ENCODE measurements at places on chromosomes 6 and 20. TPM values are rescaled to one million over a fixed set of nuclear protein-coding genes. Genes with fewer than 3 reads are reported as not detected.
A peak's percentile ranks its signal among the peaks of the same experiment; 100 is the strongest.

The ATF6B gene
- 76.0 TPM for total RNA-seq

The PTK7 gene
- total RNA-seq = 37.3 TPM

The DNMT3B gene
- 0.84 TPM for total RNA-seq

DNA sequence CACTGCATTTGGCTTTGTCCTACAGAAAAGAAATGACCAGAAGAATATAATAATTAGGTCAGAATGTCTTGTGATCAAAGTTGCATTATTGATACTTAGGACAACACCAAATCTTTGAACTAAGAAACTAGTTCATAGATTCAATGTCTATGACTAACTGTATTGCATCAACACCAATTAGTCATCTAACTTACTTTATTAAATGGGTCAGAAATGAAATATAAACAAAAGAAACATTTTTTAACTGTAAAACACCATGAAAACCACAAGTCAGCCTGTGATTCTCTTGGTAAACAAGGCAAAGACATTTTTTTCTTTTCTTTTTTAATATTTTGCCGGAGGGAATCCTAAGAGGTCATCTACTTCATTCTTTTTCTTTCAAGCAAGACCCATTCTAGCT lies 114.1 kb upstream of the HDDC2 start:
- ATAC-seq = no peak

DNA sequence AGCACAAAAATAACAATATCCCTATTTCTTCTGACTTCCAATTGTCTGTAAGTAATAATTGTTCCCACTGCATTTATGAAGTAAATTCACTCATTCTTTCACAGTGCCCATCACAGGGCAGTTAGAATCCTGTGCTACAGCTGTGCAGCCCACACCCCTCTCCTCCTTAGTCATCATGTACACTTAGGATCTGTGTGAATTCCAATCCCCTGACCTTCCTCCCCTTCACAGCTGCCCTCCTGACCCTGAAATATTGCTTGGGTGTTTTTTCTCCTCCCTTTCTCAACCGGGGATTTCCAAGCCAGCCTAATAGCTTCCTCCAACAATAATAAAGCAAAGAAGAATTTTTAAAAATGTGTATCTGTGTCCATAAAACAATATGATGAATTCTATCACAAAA lies 91.5 kb upstream of the BEND6 start:
- ATAC-seq = no peak

DNA sequence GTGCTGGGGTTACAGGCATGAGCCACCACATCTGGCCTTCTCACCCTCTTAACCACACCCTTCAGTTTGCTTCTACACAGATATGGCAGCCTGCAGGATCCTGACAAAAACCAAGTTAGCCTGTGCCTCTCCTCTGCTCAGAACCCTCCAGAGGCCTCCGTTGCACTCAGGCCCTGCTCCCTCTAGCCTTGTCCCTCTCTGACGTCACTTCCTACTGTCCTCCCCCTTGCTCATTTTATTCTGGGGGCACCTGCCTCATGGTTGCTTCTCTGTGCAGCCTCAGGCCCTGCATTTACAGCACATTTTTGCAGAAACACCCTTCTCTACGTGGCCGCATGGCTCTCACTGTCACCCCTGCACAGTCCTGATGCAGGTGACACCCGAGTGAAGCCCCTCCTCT lies 105.6 kb downstream of the CDC5L start:
- ATAC-seq = no peak

DNA sequence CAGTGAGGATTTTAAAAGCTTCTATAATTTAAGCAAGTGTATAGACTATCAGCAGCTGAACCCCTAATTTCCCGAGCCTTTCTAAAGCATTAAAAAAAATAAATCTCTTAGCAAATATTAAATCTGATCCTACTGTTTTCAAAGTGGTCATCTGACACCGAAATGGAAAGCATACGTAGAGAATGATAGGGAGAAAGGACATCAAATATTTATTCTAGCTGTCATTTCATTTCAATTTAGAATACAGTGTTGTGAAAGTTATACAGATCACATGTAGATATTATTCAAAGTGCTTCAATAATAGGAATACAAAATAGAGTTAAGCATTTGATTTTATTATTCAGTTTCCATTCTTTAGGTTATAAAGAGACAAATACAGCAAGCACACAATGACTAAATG lies 61.9 kb upstream of the PKIB start:
- ATAC-seq = no peak

DNA sequence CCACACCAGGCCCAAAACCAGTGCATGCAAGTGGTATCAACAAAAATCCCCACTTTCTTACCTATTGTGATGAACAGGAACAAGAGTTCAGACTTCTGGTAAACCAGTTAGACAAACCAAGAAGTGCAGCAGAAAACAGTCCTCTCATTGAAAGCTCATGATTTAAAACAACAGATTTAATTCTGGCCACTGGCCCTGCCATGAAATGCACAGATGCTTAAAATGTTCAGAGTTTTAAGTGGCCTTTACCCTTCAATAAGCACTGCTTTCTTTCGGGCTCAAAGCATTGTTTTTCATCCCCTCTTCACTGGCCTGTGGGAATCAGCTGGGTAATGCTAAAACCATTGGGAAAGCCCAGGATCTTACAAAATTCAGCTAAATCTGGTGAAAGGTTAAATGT lies 102.4 kb upstream of the ISM1 start:
- no peak for ATAC-seq

The MDFI gene
- 47.1 TPM for total RNA-seq

The EPB41L2 gene
- 9.1 TPM for total RNA-seq

DNA sequence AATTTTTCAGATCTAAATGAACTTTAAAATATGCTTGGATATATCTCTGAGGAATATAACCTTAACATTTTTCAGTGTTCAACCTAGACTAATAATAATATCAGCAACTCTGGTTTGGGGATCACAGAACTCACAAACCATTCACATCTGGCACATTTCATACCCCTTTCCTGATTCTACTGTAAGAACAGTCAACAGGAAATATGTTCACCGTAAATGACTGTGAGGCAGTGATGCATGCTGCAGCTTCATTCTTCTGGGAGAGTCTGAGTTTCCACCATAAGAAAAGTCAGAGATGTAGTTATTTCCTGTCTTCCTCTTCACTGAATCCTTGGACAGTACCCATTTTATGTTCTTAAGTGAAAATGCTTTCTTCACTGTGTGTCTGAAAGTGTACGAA lies 134.2 kb upstream of the IFNGR1 start:
- ATAC-seq = no peak

The RBM12 gene
- 58.0 TPM for total RNA-seq

The HSPA1L gene
- 0.44 TPM for total RNA-seq

The SUMO4 gene
- 1.1 TPM for total RNA-seq

The METTL24 gene
- total RNA-seq = not detected

DNA sequence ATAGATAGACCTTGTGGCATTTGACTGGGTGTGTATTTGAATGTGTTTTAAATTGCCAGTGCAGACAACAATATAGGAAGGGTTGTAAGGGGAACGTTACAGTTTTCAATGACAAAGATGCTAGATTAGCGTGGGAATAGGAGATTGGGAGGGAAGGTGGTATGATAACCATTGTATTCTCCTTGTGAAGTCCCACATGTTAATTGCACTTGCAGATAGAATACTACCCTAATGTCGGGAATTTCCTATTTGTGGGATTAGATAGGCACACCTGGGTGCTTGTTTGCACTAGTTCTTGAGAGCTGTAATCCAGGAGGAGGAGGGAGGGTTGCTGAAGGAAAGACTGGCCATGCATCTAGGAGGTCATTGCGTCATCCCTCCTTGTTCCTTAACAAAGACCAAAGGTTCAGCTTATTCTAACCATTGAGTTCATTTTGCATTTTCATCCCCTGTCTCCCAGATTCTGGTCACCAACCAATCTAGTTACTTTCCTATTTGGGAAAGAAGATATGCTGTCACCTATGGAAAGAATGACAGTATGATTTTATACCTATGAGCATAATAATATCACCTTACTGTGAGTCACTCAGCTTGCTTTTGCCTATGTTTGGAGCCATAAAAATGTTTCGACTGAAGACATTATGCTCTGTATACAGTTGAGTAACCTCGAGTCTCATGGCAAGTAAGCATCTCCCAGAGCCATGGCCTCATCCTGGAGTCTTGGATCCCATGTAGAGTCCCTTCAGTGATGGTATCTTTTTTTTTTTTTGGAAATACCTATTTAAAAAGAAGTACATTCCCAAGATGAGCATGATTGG lies 201.5 kb downstream of the DTNBP1 start:
- peak; percentile 46 for ATAC-seq

The NKX2-2 gene
- total RNA-seq = not detected

GRCh38 chr6:160117137-160117536 lies 4.5 kb upstream of the SLC22A1 start:
- no peak for ATAC-seq

The SAMD5 gene
- 6.5 TPM for total RNA-seq

GRCh38 chr20:37849566-37849965 lies 53.4 kb upstream of the VSTM2L start:
- ATAC-seq = no peak

The DLL1 gene
- total RNA-seq = 10.4 TPM

GRCh38 chr6:87174078-87174579 lies 18.8 kb downstream of the ZNF292 start:
- ATAC-seq = peak; percentile 95

DNA sequence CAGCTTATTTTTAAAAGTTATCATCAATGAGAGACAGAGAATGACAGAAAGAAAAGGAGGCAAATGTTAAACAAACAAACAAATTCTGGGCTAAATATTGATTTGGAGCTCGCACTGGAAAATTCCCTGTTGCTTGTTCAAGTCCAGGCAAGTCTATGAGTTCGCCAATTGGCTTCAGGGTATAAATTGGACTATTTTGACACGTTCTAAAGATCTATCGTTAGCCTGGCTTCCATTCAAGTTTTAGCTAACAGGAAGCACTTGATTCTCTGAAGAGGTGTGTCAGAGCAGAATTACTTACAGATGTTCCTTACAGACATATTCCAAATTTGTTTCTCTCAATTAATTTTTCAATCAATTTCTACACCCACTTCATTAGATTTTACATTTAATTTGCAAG lies 15.8 kb upstream of the RFPL4B start:
- ATAC-seq = peak; percentile 66

DNA sequence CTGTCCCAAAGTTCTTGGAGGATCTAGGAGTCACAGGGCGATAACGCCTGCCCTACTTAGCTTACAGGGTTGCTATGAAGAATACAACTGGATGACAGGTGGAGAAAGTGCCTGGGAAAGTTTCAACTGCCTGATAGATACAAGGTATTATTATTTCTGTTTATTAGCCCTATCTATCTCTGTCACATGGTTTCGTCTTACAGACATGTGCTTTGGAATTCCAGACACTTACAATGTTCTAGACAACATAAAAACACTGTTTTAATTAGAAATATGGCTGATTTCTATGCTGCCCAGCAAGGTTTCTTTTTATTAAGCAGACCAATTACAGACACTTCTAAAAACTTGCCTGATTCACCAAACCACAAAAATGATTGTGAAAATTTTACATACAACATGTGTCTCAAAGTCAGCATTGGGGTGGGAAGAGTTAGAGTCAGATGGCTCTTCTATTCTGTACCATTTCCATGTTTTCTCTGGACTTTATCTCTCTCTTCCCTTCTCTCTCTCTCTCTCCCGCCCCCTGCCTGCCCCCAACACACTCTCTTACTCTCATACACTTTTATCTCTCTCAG lies 50.0 kb downstream of the GJA10 start:
- no peak for ATAC-seq

DNA sequence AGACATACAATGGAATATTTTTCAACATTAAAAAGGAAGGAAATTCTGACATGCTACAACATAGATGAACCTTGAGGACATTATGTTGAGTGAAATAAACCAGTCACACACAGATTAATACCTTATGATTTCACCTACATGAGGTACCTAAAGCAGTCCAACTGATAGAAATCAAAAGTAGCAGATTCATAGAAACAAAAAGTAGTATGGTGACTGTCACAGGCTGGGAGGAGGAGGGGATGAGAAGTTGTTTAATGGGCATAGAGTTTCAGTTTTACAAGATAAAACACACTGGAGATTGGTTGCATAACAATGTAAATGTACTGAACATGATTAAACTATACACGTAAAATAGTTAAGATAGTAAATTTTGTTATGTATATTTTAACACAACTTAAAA lies 48.5 kb upstream of the OLIG3 start:
- ATAC-seq = no peak

DNA sequence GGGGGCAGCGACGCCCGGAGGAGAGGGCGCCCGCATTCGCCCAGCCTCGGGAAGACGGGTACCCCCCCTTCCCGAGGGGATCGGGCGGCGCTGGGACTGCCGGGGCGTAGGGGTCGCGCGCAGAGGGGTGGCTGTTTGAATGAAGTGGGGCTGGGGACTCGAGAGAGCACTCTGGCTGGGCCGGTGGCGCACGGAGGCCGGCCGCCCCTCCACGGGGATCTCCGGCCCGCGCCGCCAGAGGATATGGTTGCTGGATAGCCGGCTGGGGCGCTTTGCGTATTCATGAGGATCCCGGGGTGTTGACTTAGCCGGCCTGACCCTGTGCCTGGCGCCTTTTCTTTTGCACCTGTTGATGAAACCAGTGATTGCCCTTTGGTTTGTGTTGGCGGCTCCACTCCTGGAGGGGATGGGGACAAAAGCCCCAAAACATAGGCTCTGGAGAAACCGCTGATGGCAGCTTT lies 469 bp downstream of the SYNJ2 start:
- ATAC-seq = peak; percentile 42

DNA sequence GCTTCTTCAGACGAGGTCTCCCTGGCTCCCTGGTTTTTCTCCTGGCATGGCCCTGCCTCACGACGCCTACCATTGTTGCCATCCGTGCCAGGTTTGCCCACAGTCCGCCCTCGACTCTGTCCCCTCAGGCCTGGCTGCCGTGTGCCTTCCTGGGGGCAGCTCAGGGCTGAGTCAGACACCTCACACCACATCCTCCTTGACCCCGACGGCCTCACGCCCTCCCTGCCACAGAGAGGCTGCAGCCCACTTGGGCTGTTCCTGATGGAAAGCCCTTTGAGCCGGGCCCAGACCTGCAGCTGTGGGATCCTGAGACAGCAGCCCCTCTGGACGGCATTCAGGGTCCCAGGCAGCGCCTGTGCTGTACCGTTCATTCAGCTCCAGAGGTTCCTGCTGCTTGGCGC lies 108.3 kb downstream of the PSMB1 start:
- ATAC-seq = no peak

- ATAC-seq = no peak
Observed at GRCh38 chr20:62226707-62227590, 6.9 kb upstream of the HRH3 start.

GRCh38 chr6:5079692-5080091 lies 5.4 kb upstream of the PPP1R3G start:
- ATAC-seq = no peak

DNA sequence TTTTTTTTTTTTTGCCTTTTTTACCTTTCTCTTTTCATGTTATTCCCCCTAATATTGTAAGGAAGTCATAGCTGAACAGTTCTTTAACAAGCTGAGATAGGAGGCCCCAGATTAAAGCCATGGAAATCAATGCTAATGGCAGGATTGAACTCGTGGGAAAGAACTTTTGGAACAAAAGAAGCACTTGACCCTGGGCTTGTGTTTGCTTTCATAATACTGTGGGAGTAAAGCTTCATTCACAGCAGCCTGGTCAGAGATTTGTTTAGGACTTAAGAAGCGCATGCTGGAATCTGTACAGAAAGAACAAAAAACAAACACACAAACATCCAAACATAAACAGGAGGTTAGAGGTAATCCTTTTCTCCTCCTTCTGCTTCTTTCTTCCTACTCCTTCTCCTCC lies 5.1 kb downstream of the HEY2 start:
- ATAC-seq = no peak

Measured in esophagus mucosa (tissue), 1 donor.